Mucosa of descending colon (tissue), 3 donors: ENCODE measurements at places on chromosomes 4 and X. TPM values are rescaled to one million over a fixed set of nuclear protein-coding genes. Genes with fewer than 3 reads are reported as not detected.

The CTAG1B gene
- not detected for total RNA-seq

The PTPN13 gene
- total RNA-seq: 3.7 TPM

The SLC4A4 gene
- total RNA-seq: 102 TPM

The GLUD2 gene
- 0.14 TPM for total RNA-seq

The PPARGC1A gene
- 71.5 TPM for total RNA-seq

The ARMCX5 gene
- total RNA-seq: 13.1 TPM

The PTTG2 gene
- 0.77 TPM for total RNA-seq

The MANBA gene
- 19.9 TPM for total RNA-seq

The TRIML2 gene
- total RNA-seq: not detected

The PLAC8 gene
- 875 TPM for total RNA-seq

The ZMAT1 gene
- 3.6 TPM for total RNA-seq

The CNGA1 gene
- total RNA-seq: 17.8 TPM

The CCDC149 gene
- total RNA-seq: 23.7 TPM

The SCML1 gene
- 9.9 TPM for total RNA-seq

The SPANXA2 gene
- total RNA-seq: not detected

The GAGE12E gene
- total RNA-seq: not detected

The H2BW2 gene
- not detected for total RNA-seq

The LDB2 gene
- total RNA-seq: 19.9 TPM

The ZXDA gene
- 6.6 TPM for total RNA-seq

The CLGN gene
- total RNA-seq: 1.5 TPM

The ART3 gene
- 1.1 TPM for total RNA-seq

The PYURF gene
- 53.2 TPM for total RNA-seq

The PAGE2B gene
- not detected for total RNA-seq

The FRMD7 gene
- not detected for total RNA-seq

The IL3RA gene
- 6.3 TPM for total RNA-seq

The GABRA4 gene
- total RNA-seq: 0.32 TPM

The AKAP17A gene
- total RNA-seq: 40.8 TPM

The BMP3 gene
- total RNA-seq: 39.6 TPM

The SLC38A5 gene
- total RNA-seq: 9.7 TPM

The GASK1B gene
- total RNA-seq: 10.3 TPM

The ABLIM2 gene
- 15.0 TPM for total RNA-seq

The COX18 gene
- total RNA-seq: 14.2 TPM
